ENCODE measurements at places on chromosomes 12 and 14.
A peak's percentile ranks its signal among the peaks of the same experiment; 100 is the strongest.

DNA sequence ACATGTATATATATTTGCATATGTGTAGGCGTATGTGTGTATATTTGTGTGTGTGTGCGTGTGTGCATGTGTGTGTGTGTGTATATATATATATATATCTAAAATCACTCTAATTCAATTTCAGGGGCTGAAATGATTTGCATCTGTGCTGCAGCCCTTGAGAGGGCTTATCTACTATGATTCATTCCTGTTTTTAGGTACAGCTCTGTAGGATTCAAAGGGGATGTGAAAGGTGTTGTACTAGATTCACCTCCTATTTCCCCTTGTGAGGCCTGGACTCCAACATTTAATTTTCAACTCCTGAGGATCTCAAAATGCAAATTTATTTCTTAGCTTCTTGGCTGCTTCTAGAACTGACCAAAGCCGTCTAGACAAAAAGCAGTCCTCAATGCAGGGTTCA lies 11.1 kb downstream of the ERP27 start:
- no peak for DNase-seq

GRCh38 chr14:97379091-97379531 lies 581.9 kb downstream of the VRK1 start:
- no peak for DNase-seq

- DNase-seq: no peak
Measured at GRCh38 chr12:42582050-42582449, 7.5 kb downstream of the PRICKLE1 start.

DNA sequence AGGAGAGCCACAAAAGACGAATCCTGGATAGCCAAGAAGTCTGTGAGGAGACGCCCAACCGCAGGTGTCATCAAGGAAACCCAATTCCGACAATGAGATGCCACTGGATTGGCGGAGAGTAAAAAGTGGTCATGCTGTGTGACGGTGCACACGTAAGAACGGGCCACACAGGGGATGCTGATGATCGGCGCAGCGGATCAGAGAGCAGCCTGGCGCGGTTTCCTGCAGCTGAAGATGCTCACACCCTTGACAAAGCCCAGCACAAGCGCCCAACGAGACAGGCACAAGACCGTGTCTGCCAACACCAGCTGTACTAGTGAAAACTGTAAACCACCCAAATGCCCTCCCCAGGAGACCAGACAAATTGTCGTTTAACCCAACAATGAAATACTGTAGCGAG lies 55.8 kb downstream of the CCDC85C start:
- DNase-seq: no peak

GRCh38 chr12:20863056-20863455 lies 52.6 kb downstream of the SLCO1B3 start:
- DNase-seq: no peak

DNA sequence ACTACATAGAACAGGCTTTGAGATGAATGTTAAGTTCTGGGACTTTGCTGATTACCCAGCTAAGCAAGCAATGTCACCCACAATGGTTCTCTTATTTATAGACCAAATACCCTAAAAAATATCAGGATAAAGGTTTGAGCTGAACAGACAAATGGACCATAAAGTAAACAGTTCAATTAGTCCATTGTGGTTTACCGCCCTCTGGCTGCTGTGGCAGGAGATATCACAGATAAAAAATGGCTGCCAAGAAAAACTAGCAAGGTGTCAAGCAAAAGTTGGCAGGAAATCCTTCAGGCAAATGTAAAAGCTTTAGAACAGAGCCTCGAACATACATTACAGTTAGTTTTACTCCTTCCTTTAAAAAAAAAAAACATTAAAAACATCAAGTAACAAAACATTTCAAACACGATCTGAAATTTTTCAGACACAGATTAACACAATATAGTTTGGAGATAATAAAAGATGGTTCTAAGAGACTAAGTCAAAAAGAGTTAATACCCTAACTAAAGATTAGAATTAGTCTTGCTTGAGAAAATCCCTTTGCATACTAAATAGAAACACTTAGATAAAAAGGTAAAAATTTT lies 41.3 kb downstream of the MED13L start:
- DNase-seq: peak; percentile 14

DNA sequence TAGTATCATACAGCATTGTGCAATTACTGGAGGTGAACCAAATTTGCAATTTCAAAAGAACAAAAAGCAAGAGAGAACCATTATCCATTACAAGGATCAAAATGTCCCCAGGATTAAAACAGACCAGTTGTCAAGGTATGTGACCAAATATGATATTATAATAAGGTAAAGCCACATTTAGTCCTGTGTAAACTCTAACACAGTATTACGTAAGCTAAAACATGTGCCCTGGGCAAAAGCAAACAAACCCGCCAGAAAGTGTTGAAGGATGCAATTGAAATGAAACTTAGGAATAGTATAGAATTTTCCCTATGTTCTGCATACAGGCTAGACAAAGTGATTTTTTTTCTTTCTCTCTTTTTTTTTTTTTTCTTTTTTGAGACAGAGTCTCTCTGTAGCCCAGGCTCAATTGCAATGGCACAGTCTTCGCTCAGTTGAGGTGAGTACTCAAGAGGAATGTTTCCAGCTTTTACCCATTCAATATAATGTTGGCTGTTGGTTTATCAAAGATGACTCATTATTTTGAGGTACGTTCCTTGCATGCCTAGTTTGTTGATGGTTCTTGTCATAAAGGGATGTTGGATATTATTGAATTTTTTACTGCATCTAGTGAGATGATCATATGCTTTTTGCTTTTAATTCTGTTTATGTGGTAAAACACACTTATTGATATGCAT lies 137.1 kb upstream of the FOXG1 start:
- DNase-seq: no peak

GRCh38 chr14:83217492-83217891 lies 1683.8 kb upstream of the SEL1L start:
- no peak for DNase-seq

DNA sequence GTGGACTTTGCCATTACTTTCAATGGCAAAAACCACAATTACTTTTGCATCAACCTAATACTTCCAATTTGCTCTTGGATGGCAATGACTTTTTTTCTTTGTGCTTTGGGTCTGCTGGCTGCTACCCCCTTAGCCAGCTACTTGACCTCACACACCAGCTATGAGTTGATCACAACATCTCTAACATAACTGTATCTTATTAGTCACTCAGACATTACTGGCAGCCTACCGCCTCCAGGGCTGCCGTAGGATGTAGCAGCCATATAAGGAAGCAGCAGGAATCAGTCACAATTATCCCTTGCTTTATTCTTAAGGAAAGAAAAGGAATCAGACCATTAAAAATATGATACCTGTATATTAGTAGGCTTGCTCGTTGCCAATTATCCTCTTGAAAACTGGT lies 260.5 kb downstream of the ADAMTS20 start:
- no peak for DNase-seq

- DNase-seq: no peak
Measured at GRCh38 chr14:32028599-32028998, 48.5 kb upstream of the ARHGAP5 start.

- no peak for DNase-seq
Measured at GRCh38 chr12:90770861-90771260, 184.1 kb downstream of the CCER1 start.

DNA sequence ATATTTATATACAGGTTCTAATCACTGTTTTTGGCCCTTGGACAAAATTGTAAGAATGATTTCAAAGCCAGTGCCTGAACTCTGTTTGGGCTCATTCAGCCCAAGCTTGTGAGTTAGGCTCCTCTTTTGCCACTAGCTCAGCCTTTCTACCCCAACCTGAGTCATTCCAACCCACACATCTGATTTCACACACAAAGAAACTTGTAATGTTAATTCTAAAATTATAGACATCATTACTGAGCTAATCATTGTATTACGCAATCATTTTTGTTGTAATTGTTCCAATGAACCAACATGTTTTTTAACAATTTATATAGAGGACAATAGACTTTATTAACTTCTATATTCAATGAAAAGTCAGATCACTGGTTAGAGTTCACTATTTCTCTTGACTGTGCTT lies 441.1 kb downstream of the ETNK1 start:
- DNase-seq: no peak

- no peak for DNase-seq
Measured at GRCh38 chr12:9342614-9343353, 134.6 kb upstream of the PZP start.

DNA sequence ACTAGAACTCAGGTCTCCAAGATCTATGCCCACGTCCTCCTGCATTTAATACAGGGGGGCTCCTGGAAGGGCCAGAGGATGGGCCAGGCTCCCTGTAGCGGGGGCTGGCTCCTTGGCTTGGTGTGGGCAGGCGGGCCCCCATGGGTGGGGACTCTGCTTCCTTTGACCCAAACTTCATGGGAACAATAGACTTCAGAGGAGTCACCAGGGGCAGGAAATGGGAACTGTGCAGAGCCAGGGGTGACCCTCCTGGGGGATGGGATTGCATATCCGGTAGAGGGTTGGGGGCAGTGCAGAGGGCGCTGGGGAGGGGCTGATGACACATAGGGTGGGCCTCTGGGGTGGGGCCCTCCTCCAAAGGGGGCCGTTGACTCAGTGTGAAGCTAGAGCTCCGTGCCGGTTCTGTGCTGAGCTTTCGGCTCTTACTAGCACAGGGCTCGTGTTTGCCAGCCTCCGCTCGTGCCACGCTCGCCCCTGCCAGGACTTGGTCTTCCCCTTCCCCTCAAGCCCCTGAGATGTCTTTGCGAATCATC lies 4.6 kb downstream of the TEAD4 start:
- DNase-seq: no peak

DNA sequence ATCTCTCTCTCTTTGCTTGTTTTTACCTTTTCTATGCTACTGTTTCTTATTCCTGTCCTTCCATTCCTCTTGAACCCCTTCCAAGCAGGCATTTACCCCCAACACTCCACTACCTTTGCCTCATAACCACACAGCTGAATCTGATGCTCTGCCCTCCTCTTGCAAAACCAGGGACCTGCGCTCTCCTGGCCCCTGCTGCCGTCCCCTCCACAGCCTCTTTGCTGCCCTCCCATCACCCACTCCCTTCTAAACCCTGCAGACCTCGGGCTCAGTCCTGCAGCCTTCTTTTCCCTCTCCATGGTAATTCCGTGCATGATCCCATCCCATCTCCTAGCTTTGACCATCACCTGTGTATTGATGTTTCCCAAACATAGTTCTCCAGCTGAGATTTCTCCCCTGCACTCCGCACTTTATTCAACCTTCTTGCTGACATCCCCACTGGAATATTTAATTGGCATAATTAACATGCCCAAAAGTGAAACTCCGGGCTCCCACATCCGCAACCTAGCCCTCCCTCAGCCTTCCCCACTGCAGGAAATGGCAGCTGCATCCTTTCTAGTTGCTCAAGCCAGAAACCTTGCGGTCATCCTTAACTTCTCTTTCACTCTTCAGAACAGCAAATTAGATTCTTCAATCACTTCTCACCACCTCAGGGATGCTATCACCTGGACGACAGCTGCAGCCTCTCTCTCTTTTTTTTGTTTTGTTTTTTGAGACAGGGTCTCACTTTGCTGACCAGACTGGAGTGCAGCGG lies 16.0 kb downstream of the FIGNL2 start:
- no peak for DNase-seq

All from stimulated activated CD4-positive, alpha-beta T cell treated with anti-CD3 and anti-CD28 coated beads, Interleukin-1b, Interleukin-23, amount 100 ng/mL, for 1 hour (primary cell).